ENCODE measurements at places on chromosomes 2 and 18. TPM values are rescaled to one million over a fixed set of nuclear protein-coding genes. Genes with fewer than 3 reads are reported as not detected.
A peak's percentile ranks its signal among the peaks of the same experiment; 100 is the strongest.

ZNF521 gene
- 8.4 TPM for total RNA-seq

GKN1 gene
- total RNA-seq: not detected

APOB gene
- total RNA-seq: 0.62 TPM

NAT8 gene
- total RNA-seq: not detected

PPP4R1 gene
- total RNA-seq: 149 TPM

MRO gene
- total RNA-seq: 0.94 TPM

GATA6 gene
- 0.16 TPM for total RNA-seq

TUBB8B gene
- total RNA-seq: not detected

ASIC4 gene
- total RNA-seq: 8.3 TPM

DNA sequence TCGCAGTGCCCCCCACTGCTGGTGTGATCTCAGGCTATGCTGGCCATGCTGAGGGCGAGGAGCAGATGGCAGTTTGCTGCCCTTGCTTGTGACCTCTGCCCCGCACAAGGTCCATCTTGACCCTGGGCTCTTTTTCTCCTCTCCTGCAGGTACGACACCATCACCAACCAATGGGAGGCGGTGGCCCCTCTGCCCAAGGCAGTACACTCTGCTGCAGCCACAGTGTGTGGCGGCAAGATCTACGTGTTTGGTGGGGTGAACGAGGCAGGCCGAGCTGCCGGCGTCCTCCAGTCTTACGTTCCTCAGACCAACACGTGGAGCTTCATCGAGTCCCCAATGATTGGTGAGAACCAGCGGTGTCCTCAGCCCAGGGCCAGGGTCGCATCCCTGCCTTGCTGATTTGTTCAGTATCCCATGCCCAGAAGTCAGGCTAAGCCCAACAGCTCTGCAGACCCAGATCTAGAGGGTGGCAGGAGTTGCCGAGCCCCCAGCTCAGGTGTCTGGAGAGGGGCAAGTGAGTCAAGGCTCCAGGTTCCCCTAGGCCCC, 223.8 kb downstream of the ATAD2B start:
- no peak for DNase-seq

DNA sequence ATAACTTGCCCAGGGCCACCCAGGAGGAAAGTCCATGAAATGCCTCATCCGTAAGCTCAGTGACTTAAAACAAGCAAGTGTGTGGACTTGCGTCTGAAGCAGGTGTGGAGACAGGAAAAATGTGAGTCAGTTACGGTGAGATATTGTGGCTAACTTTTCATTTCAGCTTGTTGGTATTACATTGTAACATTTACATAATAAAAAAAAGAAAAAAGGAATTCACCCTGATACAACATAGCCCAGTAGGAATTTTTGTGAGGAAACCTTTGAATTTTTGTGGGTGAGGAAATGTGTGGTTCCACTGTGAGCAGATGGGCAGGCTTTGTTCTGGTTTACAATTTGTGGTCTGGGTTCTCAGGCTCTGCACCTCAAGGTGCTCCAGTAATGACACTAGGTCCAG, 33.7 kb upstream of the LYPD6B start:
- no peak for DNase-seq

DNA sequence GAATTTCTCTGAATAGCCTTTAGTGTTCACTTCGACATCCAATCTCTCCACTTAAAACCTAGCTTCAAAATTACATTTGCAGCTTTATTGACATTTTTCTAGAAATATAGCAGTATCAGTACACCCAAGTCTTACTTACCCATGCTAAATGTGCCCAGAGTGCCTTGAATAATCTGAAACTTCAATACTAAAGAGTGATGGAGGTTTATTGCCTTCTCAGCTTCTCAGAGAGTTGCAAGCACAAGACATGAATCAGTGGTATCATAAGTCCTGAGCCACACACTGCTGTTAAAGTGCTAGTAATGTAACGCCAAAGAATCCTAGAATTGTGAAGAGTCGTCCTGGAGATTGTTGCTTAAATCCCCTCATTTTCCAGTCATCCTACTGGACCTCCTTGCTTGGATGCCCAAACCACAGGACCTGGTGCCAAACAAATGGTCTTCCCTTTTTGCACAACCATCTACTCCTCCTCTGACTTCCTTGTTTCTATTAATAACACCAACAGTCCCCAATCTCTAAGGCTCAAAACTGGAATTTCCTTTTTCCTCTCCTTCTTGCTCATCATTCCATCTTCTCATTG, 83.2 kb upstream of the SPATS2L start:
- DNase-seq: no peak

- DNase-seq: no peak
Measured at GRCh38 chr18:8787371-8787670, 82.0 kb downstream of the MTCL1 start.

DNA sequence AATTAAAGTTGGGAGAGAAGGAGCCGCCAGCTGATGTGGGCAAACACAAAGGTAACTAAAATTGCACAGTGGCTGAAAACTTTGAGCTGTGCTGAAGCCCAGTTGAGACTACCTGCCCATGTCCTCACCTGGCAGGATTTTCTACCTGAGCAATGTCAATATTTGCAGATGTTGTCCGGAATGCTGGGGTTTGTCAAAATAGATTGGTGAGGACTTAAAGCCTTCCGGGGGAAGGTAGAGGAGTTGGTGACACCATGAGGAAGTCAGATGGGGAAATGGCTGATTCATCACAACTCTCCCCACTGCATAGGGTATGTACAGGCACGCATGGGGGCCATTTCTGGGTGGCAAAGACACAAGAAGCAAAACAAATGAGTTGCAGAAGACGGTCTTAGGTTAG, 114.9 kb downstream of the ALK start:
- DNase-seq: no peak

GRCh38 chr2:9144617-9145016, 62.0 kb upstream of the ASAP2 start:
- DNase-seq: no peak

DNA sequence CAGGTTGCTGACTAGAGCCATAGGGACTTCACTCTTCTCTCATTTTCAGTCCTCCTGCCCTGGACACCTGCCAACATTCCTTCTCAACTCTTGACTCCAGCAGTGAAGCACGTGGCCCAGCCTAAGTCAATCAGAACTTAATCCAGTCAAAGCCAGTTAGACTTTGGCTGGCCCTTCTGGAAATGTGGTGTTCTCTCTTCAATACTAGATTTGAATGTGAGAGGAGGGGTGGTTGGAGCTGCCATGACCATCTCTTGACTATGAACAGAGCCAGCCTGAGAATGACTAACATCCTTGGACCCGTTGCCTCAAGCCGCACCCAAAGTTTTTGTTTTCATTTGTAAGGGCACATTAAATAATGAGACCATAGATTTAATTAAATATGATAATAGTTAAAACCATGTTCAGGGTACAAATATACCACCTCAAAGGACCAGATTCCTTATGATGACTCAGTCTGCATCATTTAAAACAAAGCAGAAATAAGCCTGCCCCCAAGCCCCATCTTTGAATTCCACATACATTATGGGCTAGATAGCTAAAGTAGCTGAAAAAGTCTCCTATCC, 49.7 kb upstream of the RASGRP3 start:
- no peak for DNase-seq

GRCh38 chr2:176562359-176563078, 293.3 kb downstream of the MTX2 start:
- no peak for DNase-seq

GRCh38 chr2:165675551-165675968, 118.5 kb downstream of the GALNT3 start:
- no peak for DNase-seq

DNA sequence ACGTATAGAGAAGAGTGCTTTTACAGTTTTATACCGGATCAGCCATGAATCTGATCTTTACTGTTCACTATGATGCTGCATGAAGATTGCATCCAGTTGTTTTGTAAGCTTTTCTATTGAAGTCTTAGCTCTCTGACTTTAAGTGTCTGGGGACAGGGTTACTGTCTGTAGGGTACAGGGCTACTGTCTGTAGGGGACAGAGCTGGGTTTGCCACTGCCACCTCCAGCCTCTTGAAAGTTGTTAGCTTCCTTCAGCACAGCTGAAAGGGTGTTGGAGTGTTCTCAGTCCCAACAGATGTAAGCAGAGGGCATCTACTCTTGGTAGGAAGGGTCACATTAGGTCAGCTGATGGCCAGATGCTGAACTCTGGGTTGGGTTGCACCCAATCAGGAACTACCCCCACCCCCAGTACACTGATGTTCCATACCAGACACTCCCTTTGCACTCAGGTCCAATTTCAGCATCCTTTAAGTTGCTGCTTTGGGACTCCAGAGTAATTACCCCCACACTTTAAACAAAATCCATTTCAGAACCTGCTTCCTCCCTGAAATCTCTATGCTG, 58.0 kb downstream of the MYL12B start:
- DNase-seq: no peak

- DNase-seq: no peak
Measured at GRCh38 chr2:195486987-195487644, 169.9 kb upstream of the SLC39A10 start.

GRCh38 chr2:49687918-49688317, 533.6 kb upstream of the FSHR start:
- no peak for DNase-seq

- DNase-seq: no peak
Measured at GRCh38 chr2:235860871-235861270, 307.3 kb downstream of the GBX2 start.

DNA sequence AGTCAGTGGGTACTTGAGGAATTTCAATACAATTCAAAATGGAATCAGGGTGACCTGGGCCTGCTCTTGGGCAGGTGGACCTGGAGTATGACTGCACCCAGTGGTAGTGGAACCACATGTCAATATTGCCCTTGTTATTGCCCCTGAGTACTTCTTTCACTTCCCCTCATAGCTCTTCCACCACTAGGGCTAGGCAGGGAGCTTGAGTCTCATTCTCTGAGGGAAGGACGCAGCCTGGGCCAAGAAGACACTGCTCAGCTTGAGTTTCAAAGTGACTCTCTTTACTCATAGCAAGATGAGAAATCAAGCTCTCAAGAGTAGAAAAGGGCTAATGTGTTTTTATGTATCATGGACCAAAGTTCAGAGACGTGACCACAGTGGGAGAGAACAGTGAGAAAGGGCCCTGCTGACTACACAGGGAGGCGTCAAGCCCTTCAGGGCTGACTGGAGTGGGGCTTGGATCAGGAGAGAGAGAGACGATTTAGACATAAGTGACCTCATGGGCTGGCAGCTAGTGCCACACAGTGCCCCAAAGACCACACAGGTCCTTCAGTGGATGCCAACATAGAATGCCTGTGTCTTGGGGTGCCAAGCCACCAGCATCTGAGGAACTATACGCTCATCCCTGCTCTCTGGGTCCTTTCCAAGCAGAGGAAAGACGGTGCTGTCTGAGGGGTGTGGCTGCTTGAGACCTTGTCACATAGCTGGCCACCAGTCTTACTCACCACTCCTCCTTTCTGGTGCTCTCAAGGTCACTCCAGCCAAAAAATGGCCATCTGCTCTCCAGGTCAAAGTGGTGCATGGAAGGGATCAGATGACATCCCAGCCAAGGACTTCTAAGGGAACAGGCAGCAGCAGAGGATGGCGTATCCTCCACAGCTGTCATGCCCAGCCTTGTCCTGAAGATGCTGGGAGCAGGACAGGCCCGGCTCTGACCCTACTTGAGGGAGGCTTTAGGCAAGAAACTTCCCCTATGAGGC, 13.0 kb downstream of the PTMA start:
- DNase-seq: no peak

DNA sequence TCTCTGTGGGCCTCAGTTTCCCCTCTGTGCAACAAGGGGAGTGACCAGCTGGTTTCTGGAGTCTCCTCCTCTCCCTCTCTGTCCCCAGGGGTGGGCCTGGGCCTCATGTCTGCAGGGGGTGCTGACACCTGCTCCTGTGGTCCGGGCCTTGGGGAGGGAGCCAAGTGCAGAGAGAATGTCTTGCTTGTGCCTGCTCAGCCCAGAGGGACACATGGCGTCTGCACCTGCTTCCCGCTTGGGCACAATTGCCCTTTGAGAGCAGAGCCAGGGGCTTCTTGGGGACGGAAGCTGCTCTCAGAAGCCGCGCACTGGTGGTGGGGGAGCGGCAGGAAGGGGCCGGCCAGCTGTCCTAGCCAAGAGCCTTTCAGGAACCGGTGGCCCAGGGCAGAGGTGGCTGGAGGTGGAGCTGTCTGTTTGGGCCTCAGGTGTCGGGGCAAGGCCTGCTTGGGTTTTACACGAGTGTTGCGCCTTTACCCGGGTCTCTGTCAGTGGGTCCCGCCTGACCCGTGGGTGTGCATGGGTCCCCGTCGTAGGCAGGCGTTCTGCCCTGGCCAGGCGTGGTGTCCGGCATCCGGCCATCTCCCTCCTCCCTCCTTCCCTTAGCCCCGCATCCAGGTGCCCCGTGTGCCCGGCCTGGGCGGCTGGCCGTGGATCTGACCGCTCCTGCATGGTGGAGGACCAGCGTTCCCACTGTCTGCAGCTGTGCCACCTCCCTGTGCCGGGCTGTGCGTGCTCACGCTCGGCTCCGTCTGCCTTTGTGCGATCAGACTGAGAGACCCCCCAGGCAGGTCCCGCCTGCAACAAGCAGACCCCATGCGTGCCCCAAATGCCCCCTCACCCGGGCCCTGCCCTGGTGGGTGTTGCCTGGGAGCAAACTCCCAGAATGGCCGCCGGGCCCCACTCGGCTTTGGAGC, 4.0 kb downstream of the NEU4 start:
- peak; percentile 57 for DNase-seq

GRCh38 chr2:188898261-188898660, 75.9 kb upstream of the COL3A1 start:
- DNase-seq: no peak

GRCh38 chr18:3722649-3723433, 272.9 kb downstream of the TGIF1 start:
- no peak for DNase-seq

DNA sequence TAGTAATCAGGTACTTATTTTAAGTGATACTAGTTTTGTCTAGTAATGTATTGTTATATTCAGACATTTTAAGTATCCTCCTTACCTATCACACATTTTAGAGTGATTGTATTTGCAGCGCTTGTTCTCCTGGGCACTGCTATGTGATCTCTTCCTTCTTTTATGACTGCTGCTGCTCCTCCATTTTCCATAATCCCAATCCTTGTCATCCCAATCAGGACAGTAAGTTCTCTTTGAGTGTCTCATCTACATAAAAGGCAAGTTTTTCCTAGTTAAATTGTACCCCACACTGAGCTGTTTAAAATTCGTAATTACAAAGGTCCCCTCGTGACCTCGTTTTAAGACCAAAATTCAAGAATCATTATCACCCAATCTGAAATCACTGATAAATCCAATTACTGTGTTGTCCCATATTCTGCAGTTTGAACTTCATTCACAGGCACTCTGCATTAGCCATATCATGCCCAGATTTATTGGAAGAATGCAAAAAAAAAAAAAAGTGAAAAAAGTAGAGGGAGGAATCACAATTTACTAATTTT, 2.8 kb downstream of the CLK1 start:
- no peak for DNase-seq

- DNase-seq: no peak
Measured at GRCh38 chr2:41989501-41990180, 58.2 kb upstream of the PKDCC start.

DNA sequence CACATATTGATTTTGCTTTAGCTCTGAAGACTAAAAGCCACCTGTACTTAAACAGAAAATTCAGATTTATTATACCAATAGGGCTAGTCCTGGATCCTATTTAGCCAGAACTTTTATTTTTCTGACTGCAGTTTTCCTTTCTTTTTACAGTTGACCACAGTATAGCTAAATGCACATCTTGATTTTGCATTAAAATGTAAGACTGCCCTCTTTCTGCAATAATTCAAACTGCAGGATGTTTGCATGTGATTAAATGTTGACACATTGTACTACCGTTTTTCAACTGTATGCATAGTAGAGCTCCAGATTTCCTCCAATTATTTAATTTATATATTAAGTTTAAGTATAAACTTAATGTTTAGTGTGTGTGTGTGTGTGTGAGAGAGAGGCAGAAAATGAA, 1262.9 kb downstream of the SUCLG1 start:
- DNase-seq: no peak
